ENCODE measurements at places on chromosomes 12 and 14.

- no peak for DNase-seq
Observed at GRCh38 chr14:47153746-47154145, 502.2 kb upstream of the RPL10L start.

DNA sequence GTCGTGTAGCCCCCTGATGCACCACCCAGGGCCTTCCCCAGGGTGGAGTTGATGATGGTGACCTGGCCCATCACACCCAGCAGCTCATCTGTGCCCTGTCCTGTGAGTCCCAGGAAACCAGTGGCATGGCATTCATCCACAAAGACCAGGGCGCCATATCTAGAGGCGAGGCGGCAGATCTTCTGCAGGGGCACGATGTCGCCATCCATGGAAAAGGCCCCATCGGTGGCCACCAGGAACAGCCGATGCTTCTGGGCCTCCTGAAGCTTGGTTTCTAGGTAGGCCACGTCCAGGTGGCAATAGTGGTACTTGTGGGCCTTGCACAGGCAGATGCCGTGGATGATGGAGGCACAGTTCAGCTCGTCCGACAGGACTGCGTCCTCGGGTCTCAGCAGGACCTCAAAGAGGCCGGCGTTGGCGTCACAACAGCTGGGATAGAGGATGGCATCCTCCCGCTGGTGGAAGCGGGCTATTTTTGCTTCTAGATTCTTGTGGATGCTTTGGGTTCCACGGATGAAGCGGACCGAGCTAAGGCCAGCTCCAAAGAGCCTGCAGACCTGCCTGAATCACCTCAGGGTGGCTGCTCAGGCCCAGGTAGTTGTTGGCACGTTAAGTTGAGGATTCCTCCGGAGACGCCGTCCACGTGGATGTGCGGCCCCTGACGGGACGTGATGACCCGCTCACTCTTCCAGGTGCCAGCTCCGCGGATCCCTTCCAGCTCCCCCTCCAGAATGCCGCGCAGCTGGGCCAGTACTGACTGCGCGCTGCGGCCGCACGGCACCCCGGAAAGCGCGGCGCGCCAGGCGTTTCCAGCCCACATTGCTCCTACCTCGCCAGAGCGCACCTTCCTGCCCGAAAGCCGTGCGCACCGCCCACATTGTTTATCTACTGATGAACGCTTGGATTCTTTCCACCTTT is 47.0 kb downstream of the WDR89 start:
- DNase-seq, result no peak

GRCh38 chr12:56243731-56244181 is 13.9 kb downstream of the SLC39A5 start:
- DNase-seq, result no peak

- no peak for DNase-seq
Observed at GRCh38 chr12:71688961-71689570, 3.2 kb downstream of the TMEM19 start.

DNA sequence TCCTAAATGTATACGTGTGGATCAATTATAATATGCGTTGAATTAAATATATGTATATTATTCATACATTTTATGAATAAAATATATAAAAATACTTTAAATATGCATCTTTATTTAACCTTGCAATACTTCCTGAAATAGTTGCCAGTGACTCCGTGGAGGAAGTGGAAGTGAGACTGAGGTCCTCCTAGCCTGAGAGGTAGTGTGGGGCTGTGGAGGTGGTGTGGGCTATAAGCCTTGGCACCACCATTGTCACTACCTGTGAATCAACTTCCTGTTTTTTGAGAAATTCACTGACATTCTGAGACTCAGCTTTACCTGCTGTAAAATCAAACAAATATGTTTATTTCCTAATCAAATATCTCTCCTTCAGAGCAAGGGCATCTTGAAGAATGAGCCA is 514.2 kb downstream of the VRK1 start:
- no peak for DNase-seq

- no peak for DNase-seq
Observed at GRCh38 chr12:26153421-26154154, 28.8 kb upstream of the BHLHE41 start.

DNA sequence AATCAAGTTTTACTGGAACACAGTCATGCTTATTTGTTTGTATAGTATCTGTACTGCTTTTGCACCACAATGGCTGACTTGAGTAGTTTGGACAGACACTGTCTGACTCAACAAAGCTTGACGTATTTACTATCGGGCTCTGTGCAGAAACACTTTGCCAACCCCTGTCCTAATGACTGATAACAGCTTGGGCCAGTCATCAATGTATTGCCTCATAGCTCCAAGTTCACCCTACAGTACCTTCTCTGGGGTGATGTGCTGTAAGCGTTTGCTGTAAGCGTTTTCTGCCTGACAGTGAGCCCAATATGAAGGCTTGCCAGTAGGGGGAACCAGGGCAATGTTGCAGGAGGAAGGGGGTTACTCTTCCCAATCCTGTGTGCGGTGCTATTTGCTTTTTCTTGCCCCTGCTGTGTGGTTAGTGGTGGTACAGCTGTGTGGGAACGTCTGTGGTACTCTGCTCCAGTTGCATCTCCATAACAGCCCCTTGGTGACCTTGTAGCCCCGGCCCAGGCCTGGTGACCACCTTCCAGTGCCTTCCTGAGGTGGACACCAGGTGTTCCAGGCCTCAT is 5.4 kb upstream of the CCDC177 start:
- no peak for DNase-seq

GRCh38 chr12:12294215-12295005 is 27.6 kb upstream of the LRP6 start:
- no peak for DNase-seq

DNA sequence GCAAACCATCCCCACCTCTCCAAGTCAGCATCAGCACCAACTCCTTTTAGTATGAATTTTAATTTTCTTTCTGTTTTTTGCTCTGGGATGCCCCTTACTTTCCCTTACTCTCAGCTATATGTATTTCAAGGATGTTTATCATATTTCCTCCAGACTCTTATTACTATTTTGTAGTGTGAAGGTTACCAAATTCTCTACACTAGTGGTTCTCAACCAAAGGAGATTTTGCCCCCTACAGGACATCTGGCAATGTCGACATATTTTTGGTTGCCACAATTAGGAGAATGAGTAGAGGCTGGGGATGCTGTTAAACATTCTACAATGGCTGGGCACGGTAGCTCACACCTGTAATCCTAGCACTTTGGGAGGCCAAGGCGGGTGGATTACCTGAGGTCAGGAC is 29.1 kb upstream of the SOS2 start:
- peak; percentile 26 for DNase-seq

DNA sequence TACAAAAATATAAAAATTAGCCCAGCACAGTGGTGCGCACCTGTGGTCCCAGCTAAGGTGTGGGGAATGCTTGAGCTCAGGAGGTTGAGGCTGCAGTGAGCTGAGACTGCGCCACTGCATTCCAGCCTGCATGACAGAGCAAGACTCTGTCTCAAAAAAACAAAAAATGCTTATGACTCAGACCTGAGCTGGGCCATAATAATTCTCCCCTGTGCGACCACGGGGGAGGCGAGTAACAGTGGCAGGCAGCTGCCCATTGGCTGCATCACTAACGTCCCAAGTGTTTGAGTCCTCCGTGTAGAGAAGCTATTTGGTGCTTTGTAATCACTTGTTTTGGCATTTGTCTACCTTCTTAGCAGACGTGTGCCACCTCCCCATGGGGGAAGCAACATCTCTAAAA is 24.9 kb downstream of the PSMC1 start:
- no peak for DNase-seq

GRCh38 chr12:77947330-77947729 is 116.6 kb downstream of the NAV3 start:
- no peak for DNase-seq

DNA sequence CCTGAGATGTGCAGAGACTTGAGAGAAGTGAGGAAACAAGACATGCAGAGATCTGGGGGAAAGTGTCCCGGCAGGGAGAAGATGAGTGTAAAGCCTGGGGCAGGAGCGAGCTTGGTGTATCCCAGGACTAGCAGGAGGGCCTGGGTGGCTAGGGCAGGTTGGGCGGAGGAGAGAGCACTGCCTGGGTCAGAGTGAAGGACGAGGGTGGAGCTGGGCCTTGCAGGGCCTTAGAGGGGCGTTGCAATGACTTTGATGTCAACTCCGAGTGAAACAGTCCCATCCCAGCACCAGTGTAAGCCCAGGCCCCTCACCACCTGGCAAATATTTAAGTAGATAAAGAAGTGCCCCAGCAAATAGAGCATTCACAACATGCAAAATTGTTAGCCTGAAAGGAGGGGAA is 24.2 kb upstream of the RFLNA start:
- DNase-seq, result no peak

DNA sequence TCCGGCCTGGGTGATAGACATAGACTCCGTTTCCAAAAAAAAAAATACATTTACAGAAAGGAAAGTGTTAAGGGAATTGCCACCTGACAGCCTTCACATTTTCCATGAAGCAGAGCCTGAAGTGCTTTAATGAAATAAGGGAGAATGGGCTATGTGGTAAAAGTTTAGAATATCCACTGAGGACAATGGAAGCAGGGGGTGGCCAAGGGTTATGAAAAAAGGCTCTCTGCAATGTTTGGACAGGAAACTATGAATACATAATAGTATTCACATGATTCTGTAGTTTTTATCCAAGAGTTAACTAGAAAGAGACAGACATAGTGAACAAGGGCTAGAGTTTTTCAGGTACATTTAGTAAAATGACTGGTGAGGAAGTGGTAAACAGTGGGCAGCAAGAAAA is 75.3 kb downstream of the COCH start:
- DNase-seq, result no peak

DNA sequence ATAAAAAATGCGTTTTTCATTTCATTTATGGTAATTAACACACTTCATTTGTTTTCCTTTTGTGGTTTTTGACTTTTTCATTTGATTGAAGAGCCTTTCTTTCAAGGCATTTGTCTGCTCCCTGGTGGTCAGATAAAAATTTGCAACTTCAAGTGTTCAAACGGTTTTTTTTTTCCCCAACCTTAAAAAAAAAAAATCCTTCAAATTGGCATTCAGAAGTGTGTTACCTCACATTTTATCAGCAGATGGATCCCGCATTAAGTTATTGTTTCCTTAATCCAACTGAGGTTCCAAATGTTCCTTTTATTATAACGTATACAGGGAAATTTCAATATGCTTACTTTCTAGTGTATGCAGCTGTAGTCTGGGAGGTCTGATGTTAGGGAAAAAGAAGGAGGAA is 47.2 kb downstream of the MYF5 start:
- no peak for DNase-seq

- no peak for DNase-seq
Observed at GRCh38 chr12:125221602-125222001, 156.4 kb downstream of the AACS start.

GRCh38 chr14:35594616-35595015 is 60.7 kb downstream of the INSM2 start:
- DNase-seq, result no peak

DNA sequence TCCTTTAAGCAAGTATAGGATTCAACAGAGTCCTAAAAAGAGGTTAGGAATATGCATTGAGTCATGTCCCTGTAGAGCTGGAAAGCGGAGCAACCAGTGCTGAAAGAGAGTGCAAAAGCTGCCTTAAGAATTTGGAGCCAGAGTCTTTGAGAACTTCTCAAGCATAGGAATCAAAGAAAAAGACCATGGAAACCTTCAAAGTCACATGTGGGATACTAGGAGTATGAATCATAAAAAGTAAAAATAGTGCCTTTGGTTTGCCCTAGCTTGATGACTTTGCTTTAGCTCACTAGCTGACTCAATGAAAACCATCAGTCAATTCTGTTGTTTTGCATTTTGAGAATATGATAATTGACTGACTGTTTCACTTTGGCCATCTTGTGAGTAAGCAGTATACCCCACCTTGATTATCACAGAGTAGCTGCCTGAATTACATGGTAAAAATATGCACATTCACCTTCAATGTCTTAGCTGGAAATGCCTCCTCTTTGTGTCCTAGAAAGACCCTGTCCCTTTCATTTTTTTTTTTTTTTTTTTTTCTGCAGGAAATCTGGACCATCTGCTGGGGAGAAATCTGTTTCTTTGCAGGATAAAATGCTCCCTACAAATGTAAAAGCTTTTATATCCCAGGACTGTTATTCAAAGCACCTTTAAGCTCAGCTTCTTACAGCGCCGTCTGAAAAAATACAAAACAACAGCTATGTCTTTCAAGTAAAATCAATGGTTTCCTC is 248.6 kb upstream of the KRR1 start:
- no peak for DNase-seq

DNA sequence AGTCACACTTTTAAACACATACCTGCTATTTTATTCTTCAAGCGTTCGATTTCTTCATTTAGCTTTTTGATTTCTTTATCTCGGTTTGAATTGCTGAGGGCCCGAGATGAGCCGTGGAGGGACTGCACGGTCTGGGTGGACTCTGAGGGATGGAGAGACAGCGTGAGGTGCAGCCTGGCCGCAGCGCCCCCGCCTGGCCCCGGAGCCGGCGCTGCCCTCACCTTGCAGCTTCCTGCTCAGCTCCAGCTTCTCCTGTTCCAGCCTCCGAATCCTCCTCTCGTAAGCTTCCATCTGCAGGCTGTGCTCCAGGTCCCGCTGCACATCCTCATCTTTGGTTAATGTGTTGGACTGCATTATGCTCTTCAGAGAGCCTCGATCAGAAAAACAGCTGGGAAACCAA is 53.2 kb downstream of the AMN start:
- DNase-seq, result no peak

DNA sequence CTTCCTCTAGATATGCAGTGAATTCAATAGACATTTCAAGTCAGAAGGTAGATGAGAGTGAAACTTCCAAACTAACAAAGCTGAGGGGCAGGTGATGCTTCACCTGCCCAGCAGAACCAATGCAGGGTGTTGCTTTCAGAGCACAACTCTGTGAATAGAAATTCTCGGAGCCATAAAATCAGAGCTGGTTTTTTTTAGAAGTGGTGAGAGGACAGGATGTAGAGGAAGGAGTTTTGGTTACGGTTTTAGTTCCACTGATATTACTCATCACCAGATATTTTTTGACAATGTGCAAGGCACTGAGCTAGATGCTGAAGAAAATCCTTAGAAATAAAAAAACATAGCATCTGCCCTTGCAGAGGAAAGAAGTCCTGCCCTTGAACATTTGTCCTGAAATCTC is 62.2 kb downstream of the BMP4 start:
- no peak for DNase-seq

DNA sequence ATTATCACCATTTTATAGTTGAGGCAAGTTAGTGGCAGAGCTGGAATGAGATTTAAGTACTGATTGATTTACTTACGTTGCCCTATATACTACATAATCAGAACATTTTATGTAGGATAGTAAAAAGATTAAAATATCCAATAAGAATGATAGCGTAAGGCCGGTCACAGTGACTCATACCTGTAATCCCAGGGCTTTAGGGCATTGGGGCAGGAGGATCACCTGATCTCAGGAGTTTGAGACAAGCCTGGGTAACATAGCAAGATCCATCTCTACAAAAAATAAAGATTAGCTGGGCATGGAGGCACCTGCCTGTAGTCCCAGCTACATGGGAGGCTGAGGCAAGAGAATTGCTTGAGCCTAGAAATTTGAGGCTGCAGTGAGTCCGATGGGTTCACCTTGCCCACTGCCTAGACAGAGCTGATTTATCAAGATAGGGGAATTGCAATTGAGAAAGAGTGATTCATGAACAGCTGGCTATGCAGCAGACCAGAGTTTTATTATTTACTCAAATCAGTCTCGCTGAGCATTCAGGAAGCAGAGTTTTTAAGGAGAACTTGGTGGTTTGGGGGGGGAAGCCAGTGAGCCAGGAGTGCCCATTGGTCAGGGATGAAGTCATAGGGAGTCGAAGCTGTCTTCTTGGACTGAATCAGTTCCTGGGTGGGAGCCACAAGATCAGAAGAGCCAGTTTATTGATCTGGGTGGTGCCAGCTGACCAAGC is 24.7 kb upstream of the SGPP1 start:
- DNase-seq, result no peak

Measured in activated CD4-positive, alpha-beta T cell treated with anti-CD3 and anti-CD28 coated beads for 4 hours (primary cell).